Psoas muscle (tissue), 8 donors: ENCODE measurements at places on chromosomes 16 and 17. TPM values are rescaled to one million over a fixed set of nuclear protein-coding genes. Genes with fewer than 3 reads are reported as not detected.

Gene PNMT
- 14.9 TPM for total RNA-seq

Gene CACNG4
- total RNA-seq: not detected

Gene ALOX15
- total RNA-seq: not detected

Gene KRT33A
- not detected for total RNA-seq

Gene MYH1
- total RNA-seq: 3,329 TPM

Gene DLG4
- total RNA-seq: 8.9 TPM

Gene EME1
- not detected for total RNA-seq

Gene ATP2C2
- not detected for total RNA-seq

Gene VAT1L
- total RNA-seq: not detected

Gene PPM1E
- total RNA-seq: not detected

Gene KRTAP4-6
- total RNA-seq: not detected

Gene CRHR1
- total RNA-seq: not detected

Gene MT1H
- not detected for total RNA-seq

Gene WNT9B
- total RNA-seq: 0.32 TPM

Gene SLC5A10
- not detected for total RNA-seq

Gene KRT27
- total RNA-seq: not detected

Gene OXLD1
- total RNA-seq: 23.6 TPM

Gene HSF5
- total RNA-seq: not detected

Gene SAT2
- total RNA-seq: 62.3 TPM

Gene STX1B
- total RNA-seq: 0.64 TPM

Gene KRTAP2-2
- not detected for total RNA-seq

Gene KRT20
- not detected for total RNA-seq

Gene TSR3
- 40.8 TPM for total RNA-seq

Gene RHBDL1
- 0.17 TPM for total RNA-seq

Gene SLFN11
- total RNA-seq: 11.3 TPM

Gene G6PC1
- not detected for total RNA-seq

Gene FZD2
- total RNA-seq: 0.34 TPM

Gene DPEP3
- not detected for total RNA-seq

Gene WNT3
- 0.36 TPM for total RNA-seq

Gene RUNDC3A
- not detected for total RNA-seq

Gene ZNF469
- total RNA-seq: 0.38 TPM

Gene GAS2L2
- total RNA-seq: not detected

Gene C16orf46
- total RNA-seq: 0.36 TPM

Gene COL1A1
- total RNA-seq: 10.2 TPM

Gene CCL1
- total RNA-seq: not detected

Gene SRP68
- total RNA-seq: 108 TPM

Gene RUSF1
- total RNA-seq: 10.8 TPM

Gene KLHL10
- total RNA-seq: not detected

Gene JUP
- 34.5 TPM for total RNA-seq

Gene RNF43
- total RNA-seq: 0.04 TPM

Gene FBXW10
- total RNA-seq: 0.52 TPM

Gene KAT8
- total RNA-seq: 69.7 TPM

Gene SGCA
- 291 TPM for total RNA-seq

Gene PRKCB
- 1.2 TPM for total RNA-seq

Gene ABCC3
- total RNA-seq: 0.36 TPM

Gene CCL16
- not detected for total RNA-seq

Gene CCDC200
- total RNA-seq: not detected

Gene DNAI2
- total RNA-seq: not detected

Gene SLC7A5
- 9.8 TPM for total RNA-seq

Gene ATP6V0A1
- 65.9 TPM for total RNA-seq

Gene SLC16A11
- total RNA-seq: 0.36 TPM

Gene TMEM98
- total RNA-seq: 4.6 TPM

Gene RHBDL3
- total RNA-seq: 0.04 TPM

Gene PHOSPHO1
- 4.2 TPM for total RNA-seq

Gene SLC25A10
- total RNA-seq: 2.8 TPM

Gene MT2A
- 5,614 TPM for total RNA-seq
